ENCODE measurements at places on chromosomes 11 and 22.

- peak; percentile 54 for DNase-seq
Measured at GRCh38 chr22:46737976-46738646, at the start of gene CERK. Gene CERK (minus strand): TSS chr22:46738252. CDS start chr22:46738148, 104 bp downstream.

DNA sequence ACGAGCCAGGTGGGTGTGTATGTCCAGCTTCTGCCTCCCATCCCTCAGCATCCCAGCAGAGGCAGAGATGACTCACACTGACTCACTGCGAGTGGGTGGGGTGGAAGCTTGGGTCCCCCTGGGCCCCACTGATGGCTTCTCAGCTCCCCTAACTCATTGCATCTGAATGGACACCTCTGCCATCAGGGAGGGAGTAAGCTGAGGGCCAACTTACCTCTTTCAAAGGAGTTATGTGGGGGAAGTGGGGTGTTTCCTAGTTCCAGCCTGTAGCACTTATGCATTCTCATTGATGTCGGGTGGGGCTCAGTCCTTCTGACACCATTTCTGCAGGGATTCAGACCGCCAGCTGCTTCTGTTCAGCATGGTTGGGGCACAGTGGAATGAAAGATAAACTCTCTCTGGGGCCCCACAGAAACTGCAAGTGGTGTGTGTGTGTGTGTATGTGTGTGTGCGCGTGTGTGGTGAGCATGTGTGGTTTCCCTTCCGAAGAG is 1425.8 kb downstream of the TBC1D22A start:
- no peak for DNase-seq

DNA sequence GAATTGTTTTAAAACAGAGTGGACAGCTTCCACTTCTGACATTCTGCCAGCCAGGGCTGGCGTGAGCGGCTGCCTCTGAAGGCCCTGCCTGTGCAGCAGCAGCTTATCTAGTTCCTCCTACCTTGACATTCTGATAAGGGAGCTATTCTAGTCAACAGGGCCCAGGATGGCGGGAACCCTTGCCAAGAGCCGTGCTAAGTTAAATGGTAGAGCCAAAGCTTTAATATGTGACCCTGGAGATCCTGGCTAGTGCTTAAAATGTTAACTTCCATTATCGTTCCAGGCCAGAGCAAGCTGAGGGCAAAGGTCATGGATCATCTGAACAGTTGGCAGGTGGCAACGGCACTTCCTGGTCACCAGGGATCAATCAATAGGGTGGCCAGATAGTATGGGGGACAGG is 3.5 kb downstream of the KCNJ5 start:
- DNase-seq, result no peak

GRCh38 chr11:69064394-69064957 is 15.7 kb downstream of the TPCN2 start:
- no peak for DNase-seq

Measured in stimulated activated CD8-positive, alpha-beta memory T cell treated with anti-CD3 and anti-CD28 coated beads, Interleukin-2, amount 100 ng/mL, for 1 hour (primary cell).